ENCODE measurements at places on chromosomes 4 and X.

- DNase-seq = no peak
Observed at GRCh38 chr4:176910646-176911045, 117.9 kb upstream of the VEGFC start.

- DNase-seq = no peak
Observed at GRCh38 chr4:37541956-37542355, 144.2 kb downstream of the RELL1 start.

DNA sequence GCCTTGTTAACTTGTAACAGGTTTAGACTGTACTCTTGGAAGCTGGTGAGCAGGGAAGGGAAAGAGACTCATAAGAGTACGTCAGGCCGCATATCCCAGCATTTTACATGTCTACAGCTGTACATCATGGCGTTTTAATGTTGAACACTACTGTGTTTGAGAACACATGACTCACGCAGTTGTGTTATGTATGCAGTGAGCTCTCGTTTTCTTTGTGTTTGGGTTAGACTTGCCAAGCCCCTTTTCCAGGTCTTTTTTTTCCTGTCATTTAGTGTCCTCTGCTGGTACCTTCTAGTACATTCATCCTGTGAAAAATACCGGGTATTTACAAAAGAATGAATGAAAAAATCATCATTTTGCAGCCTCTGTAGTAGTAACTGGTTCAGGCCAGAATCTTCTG, 35.3 kb downstream of the SMS start:
- DNase-seq = no peak

DNA sequence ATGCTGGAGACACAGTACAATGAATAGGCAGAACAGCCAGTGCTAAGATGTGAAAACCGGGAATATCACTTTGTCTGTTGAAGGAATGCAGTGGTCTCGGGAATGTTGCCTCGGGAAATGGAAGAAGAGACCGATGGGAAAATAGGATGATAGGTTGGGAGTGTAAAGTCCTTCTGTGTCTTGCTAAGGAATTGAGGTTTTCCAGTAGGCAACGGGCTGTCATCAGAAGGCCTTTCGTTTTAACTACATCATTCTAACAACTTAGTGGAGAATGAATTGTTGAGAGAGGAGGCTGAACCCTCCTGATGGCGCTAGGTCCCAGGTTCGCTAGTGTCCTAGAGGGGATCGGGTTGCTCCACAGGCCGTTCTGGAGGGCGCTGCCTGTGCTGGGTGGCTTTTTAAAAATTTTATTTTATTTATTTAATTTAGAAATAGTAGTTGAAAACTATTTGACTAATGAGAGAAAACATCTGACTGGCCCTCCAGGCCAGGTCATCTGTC, 730 bp downstream of the VBP1 start:
- no peak for DNase-seq

Measured in stimulated activated CD4-positive, alpha-beta T cell treated with anti-CD3 and anti-CD28 coated beads, Interleukin-1b, Interleukin-23, amount 100 ng/mL, for 4 hours (primary cell).